ENCODE measurements at places on chromosomes 7 and 10.

DNA sequence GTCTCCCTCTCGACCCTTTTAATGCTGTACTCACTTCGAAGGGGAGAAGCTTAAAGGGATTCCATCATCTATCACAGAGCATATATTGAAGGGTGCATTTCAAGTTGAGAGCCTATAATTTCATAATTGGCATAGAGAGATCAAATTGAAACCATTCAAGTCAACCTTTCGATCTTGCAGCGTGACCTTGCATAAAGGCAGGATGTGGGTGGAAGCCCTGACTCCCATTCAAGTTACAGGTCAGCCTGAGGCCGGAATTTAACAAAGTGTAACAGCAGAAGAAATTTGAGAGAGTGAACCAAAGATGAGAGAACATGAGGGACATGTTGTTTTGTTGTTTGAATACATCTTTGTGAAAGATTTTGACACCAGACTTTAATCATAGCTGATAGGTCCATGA is 195.3 kb upstream of the TPK1 start:
- DNase-seq, result no peak

DNA sequence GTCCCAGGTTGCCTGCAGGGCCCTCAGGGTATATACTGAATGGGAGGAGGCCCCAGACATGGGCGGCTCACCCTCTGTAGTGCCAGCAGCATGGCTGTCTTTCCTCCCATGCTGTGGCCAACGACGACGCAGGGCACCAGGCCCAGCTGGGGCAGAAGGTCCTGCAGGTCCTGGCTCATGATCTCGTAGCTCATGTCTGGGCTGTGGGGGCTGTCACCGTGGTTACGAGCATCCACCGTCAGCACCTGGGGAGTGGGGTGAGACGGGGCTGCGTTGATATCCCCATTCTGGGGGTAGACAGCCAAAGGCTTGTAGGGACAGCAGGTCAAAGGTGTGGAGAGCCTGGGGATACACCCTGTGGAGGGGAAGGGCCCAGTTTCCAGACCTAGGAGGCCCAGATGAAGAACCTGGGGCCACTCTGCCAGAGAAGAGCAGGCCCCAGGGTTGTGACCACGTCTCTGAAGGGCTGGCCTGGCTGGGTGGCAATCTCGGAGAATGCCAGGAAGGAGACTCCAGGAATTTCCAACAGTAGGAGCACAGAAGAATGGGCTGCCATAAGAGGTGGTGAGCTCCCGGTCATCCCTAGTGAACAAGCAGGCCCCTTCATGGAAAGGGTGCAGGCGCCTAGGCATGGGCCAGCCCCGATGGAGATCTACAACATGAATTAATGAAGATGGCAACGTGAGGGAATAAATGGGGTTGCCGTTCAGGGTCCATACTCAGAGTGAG is 947 bp downstream of the ABHD11 start:
- no peak for DNase-seq

- DNase-seq, result no peak
These were observed 155.5 kb downstream of the BUB3 start for GRCh38 chr10:123309731-123310130.

DNA sequence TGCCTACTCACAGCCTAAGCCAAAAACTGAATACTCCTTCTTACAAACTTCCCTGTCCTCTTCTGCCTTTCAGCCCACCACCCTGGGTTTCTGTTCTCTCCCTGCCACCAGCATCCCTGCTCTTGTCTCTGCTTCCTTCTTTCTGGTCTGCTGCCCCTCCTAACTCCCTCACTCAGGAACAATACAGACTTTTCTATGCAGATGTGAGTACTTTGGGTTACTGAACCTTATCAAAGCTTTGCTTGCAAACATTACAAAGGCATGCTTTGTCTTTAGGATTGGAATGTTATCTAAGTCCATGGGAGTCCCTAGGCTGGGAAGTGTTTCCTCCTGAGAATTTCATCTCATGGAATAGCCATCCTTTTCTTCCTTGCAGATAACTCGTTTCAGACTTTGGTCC is 28.9 kb downstream of the CNNM1 start:
- no peak for DNase-seq

DNA sequence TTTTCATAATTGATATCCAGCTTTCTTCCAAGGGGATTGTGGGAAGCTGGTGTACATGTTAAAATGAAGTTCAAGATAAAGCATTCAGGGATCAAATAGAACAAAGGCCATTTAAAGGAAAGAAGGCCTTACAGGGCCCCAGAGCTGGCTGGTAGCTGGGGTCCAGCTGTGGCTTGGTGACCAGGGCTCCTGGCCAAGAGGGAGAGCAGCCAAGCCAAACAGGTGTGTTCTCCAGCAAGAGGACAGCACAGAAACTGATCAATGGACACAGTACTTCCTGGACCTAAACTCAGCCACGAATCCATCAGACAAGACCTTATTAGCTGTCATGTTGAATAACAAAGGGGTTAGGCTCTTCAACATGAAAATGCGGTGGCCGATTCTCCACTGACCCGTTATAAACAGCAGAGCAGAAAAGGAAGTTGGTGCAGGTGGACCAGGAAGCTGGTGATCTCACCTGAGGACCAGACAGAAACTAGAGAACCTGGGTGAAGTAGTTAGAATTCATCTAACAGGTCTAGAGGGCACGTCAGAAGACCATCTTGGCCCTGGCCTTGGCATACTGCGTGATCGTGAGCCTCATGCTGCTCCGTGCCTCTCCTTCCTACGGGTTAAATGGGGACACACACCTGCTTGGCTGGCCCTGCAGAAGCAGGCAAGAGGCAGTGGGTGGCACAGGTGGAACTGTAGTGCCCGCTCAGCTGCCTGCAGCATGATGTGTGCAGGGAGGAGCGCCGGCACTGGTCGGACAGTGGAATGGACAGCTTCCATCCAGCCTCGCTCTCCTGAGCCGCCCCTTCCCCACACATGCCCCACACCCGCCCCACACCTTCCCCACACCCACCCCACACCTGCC is 53.8 kb downstream of the PARP12 start:
- DNase-seq, result no peak

DNA sequence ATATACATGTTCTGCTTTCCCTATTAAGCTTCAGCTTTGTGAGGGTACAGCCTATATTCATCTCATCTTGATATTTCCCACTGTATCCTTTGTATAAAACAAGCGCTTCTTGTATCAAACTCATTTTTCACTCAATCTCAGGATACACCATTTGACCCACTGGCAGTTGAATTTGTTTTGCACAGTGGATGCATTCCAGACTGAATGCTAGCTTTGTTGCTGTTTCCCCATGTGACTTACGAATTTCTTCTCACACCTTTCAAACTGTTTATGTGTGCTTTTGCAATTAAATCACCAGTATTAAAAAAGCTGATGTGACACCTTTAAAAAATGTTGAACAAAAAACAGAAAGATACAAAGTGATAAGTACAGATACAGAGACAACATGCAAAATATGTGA is 180.9 kb downstream of the ZNF438 start:
- DNase-seq, result no peak

GRCh38 chr10:92517034-92517655 is 56.7 kb downstream of the IDE start:
- no peak for DNase-seq

- DNase-seq, result no peak
These were observed 42.8 kb downstream of the CLRN3 start for GRCh38 chr10:127849921-127850320.

GRCh38 chr10:78025685-78026364 is 3.5 kb downstream of the POLR3A start:
- no peak for DNase-seq

Data from Right ventricle myocardium inferior (tissue), 1 donor.